ENCODE measurements at places on chromosomes 2 and 18.
A peak's percentile ranks its signal among the peaks of the same experiment; 100 is the strongest.

DNA sequence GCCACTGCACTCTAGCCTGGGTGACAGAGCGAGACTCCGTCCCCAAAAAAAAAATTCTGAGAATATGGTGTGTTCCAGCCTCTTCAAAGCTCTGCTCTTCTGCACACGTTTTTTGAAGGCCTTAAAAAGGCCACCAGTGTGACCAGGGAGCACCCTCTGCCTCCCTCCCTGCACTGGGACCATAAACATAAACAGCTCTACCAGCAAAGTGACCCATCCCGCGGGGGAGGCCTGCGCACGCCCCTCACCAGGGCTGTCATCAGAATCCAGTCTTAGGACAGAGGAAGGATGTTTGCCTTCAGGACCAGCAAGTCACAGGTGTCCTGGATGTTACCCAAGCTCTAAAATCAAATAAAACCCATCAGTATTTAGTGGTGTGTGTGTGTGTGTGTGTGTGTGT lies 23.2 kb upstream of the B3GNT7 start:
- DNase-seq, result no peak

DNA sequence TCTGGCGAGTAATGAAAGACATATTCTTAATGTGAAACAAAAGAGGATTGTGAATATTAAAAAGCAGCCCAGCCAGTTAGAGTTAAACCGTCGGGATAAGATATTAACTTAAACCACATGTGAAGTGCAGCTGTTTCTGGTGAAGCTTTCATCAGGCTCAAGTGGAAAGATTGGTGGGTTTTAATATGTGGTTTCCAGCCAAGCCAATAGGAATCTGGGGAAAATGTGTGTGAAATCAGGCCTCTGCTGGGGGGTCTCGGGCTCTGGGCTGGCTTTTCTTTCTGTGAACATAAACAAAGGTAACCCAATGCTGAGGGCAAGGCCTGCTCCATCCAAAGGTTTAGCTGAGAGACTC lies 279.6 kb downstream of the SLC4A3 start:
- no peak for DNase-seq

DNA sequence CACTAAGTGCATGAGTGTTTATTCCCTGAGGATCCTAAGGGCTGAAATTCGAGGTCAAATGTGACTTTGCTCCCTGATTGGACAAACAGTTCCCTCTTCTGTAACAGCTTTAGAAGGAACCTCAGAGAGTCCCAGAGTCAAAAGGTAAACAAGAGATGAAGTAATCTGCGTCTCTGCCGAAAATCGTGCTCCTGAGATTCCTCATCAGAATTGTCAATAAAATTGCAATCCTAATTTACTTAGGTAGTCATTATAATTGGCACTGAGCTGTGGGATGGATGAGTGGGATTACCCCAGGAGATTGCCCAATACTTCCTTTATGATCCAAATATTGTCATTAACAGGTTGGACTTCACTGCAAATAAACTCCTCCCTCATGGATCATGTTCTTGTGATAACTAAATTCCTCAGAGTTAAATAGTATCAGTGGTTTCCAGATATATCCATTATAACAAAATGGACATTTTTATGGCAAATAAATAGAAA lies 907 bp upstream of the SUCLG1 start:
- DNase-seq, result no peak

- DNase-seq, result peak; percentile 7
Observed at GRCh38 chr2:210445116-210445707, 31.3 kb downstream of the LANCL1 start.

DNA sequence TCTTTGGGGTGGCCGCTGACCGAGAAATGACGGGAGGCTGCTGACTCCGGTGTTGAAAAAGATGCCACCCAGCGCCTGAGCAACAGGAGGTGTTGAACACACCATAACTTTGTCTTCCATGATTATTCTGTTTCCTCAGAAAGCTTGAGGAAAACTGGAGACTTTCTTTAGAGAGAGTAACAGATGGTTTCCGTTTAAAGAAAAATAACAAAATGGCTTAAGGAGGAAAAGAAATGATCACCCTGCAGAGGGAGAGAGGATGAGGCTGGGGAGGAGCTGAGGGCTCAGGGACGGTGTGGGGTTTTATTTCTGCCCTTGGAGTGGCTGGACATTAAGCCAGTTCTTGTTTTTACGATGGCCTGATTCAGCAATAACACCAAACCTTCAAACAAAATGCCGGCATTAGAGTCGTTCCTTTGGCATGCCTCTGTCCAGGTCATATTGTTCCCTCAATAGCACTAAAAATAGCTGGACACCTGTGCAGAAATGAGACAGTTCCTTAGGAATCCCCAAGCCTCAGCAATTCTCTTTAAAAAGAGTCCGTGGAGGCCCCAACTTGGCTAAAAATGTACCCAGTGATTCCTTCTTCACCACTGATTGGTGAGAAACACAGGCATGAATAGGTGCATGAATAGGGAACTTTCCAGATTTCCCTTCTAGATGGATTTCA lies 182.4 kb downstream of the ALPK2 start:
- no peak for DNase-seq

DNA sequence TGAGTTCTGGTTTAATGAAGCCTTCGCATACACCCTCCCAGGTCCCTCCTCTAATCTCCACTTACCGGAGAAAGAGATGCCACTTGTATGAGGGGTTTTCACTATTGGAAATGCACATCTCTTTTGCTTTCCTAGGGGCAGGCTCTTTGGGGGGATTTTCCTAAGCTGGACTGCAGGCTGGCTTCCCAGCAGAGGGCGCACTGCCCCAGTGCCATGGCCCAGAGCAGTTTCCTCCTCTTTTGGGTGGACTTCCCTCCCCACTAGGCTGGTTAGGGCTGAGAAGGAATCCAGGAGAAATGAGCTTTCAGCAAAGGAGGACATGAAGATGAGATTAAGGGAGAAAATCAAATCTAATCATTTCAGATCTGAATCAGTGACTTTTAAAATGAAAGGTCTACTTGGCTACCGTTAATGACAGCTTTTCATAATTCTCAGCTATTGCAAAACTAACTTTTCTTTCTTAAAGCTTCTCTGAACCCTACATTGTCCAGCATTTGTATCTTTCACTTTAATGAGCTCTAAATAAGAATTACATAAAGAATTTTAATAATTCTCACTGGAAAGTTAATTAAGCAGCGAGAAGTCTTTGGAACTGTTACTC lies 784.1 kb upstream of the FANCL start:
- peak; percentile 52 for DNase-seq
